Adrenal gland (tissue), 19 donors: ENCODE measurements at places on chromosomes 2 and 18. TPM values are rescaled to one million over a fixed set of nuclear protein-coding genes. Genes with fewer than 3 reads are reported as not detected.

CPO gene
- 0.74 TPM for total RNA-seq

TCF4 gene
- 117 TPM for total RNA-seq

COL5A2 gene
- 11.5 TPM for total RNA-seq

B3GNT2 gene
- total RNA-seq, result 18.4 TPM

ADD2 gene
- not detected for total RNA-seq

REG1B gene
- total RNA-seq, result not detected

ZEB2 gene
- 140 TPM for total RNA-seq

SERPINB11 gene
- not detected for total RNA-seq

SCN3A gene
- 1.2 TPM for total RNA-seq

TRPM8 gene
- total RNA-seq, result not detected

CCDC150 gene
- 0.55 TPM for total RNA-seq

CFAP53 gene
- total RNA-seq, result 0.69 TPM

LOXL3 gene
- total RNA-seq, result 13.4 TPM

DNA sequence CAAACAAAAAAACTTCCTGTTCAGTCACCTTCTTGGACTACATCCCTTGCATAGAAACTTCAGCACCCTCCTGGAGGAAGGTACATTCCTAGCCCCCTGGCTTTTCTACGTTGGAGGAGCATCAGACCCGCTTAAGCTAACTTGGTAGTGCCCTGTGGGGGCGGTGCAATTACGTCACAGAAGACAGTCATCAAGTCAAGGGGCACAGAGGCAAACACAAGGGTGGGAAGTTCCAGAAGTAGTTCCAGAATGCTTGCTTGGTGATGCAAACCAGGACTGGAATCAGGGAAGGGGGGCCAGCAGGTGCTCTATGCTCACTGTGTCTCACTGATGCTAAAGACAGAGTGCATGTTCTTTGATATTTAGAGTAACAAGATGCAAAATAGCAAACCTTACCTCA lies 15.2 kb upstream of the AGFG1 start:
- no peak for DNase-seq
- no peak overlapping the region for H3K27ac ChIP-seq
- H3K27me3 ChIP-seq, result no peaks in the 10 kb centered on the region
- no peak overlapping the region for H3K4me3 ChIP-seq
- H3K4me1 ChIP-seq, result peaks cover 13% of the 10 kb centered on the region
- no peaks in the 10 kb centered on the region for H3K36me3 ChIP-seq

- peaks cover 25% of the 10 kb centered on the region for H3K4me1 ChIP-seq
- H3K27me3 ChIP-seq, result no peaks in the 10 kb centered on the region
- DNase-seq, result peak; percentile 62
- no peak overlapping the region for H3K27ac ChIP-seq
- H3K36me3 ChIP-seq, result peaks cover 6% of the 10 kb centered on the region
- no peak overlapping the region for H3K4me3 ChIP-seq
Observed at GRCh38 chr2:238240757-238241711, 1.2 kb upstream of the HES6 start.

DNA sequence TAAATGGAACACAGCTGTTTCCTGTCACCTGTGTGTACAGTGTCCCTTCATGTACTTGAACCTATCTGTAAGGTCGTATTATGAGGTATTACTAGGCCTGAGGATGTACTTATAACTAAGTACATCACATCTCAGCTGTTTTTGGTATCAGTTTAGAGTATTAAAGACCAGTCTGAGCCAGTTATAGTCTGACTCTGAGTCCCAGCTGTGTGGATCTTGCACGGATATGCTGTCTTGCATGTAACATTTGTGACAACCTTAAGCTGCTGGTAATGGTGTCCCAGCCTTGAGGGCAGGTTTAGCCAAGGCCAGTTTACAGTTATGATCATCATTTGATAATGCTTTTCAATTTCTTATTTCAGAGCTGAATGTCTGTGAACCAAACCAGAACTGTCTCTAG lies 496.3 kb downstream of the SLC4A3 start:
- no peaks in the 10 kb centered on the region for H3K4me1 ChIP-seq
- DNase-seq, result no peak
- H3K27ac ChIP-seq, result no peak overlapping the region

DNA sequence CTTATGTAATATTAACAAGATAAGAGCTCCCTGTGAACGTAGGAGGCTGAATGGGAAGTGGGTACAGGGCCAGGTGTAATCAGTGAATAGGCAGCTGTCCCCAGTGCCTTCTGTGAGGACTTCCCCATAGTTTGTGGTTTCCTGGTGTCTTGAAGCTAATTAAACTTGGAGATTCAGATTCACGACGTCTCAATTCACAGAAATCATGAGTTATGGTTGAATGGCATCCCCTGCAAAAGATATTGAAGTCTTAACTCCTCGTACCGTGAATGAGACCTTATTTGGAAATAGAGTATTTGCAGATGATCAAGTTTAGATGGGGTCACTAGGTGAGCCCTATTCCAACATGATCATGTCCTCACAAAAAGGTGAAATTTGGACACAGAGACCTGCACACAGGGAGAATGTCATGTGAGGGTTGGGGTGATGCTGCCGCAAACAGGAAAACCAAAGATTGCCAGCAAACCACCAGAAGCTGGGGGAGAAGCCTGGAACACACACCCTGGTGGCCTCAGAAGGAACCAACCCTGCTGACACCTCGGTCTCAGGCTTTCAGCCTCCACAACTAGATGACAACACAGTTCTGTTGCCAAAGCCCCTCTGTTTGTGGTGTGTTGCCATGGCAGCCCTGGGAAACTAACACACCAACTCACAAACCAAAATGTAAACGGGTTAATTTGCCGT lies 13.2 kb downstream of the ARL4C start:
- H3K4me1 ChIP-seq, result no peaks in the 10 kb centered on the region
- no peaks in the 10 kb centered on the region for H3K27me3 ChIP-seq
- no peak overlapping the region for H3K4me3 ChIP-seq
- no peaks in the 10 kb centered on the region for H3K36me3 ChIP-seq
- DNase-seq, result no peak

- H3K4me3 ChIP-seq, result no peak overlapping the region
- no peak overlapping the region for H3K27ac ChIP-seq
- H3K4me1 ChIP-seq, result no peaks in the 10 kb centered on the region
- DNase-seq, result no peak
Observed at GRCh38 chr2:20016346-20016745, 3.9 kb upstream of the MATN3 start.

- H3K36me3 ChIP-seq, result no peaks in the 10 kb centered on the region
- H3K27me3 ChIP-seq, result peaks cover 3% of the 10 kb centered on the region
Observed at GRCh38 chr18:10899481-10899880, 249.9 kb downstream of the PIEZO2 start.

DNA sequence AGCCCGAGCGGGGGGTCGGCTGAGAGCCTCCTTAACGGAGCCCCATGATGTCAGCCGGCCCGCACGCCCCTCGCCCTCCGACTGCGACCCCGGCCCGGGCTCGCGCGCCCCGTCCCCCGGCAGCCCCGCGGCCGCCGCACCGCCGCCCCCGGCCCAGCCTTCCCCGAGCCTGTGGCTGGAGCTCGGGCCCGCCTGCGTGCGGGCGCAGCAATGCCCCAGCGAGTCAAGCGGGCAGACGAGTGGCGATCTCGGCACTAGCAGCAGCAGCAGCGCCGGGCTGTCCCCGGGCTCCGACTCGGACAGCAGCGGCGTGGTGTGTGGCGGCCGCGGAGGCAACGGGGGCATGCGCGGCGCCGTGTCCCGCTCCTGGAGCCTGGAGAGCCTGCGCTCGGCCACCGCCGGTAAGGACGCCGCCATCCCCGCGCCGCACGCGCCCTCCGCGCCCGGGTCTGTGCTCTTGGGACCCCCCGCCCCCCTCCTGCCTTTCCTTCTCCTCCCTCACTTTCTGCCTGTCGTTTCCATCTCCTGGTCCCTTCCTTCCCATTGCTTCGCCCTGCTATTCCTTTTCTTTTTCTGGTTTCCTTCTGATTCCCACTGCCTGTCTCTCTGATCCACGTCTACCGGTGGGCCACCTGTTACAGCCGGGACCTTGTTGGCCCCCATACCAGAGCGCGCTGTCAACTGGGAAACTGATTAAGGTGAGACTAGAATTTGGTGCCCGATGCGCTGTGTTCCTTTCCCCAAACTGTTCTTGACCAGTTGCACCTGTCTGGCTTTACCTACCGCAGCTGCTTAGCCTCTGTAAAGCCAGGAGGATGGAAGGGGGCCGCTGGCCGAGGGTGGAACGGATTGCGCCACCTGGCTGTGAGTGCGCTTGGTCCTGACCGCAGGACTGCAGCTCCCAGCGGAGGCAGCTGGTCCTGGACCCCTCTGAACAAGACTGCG lies 127.4 kb downstream of the ARHGEF4 start:
- H3K27me3 ChIP-seq, result peaks cover 7% of the 10 kb centered on the region
- no peak for DNase-seq
- H3K4me1 ChIP-seq, result peaks cover 5% of the 10 kb centered on the region
- H3K27ac ChIP-seq, result no peak overlapping the region

- no peak overlapping the region for H3K27ac ChIP-seq
- H3K4me1 ChIP-seq, result no peaks in the 10 kb centered on the region
- H3K27me3 ChIP-seq, result no peaks in the 10 kb centered on the region
- DNase-seq, result no peak
- no peaks in the 10 kb centered on the region for H3K36me3 ChIP-seq
Observed at GRCh38 chr2:141439524-141439923, 691.3 kb downstream of the LRP1B start.

DNA sequence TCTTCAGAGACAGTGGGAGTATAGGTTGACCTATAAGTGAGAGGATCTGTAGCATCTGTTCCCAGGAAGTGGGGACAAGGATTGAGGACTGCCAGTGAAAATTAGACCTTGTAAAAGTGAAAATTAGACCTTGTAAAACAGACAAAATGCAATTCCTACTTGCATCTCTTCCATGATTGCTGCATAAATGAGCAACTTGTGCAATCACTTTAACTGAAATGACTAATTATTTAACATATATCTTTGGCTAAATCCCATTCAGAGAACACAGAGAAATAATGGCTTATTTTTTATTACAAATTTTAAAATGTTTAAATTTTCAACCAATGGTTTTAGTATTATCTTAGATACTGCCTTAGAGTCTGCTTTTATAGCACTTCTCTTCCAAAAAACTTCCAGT lies 67.2 kb upstream of the NABP1 start:
- H3K27me3 ChIP-seq, result no peaks in the 10 kb centered on the region
- H3K27ac ChIP-seq, result no peak overlapping the region
- H3K4me1 ChIP-seq, result no peaks in the 10 kb centered on the region
- no peak overlapping the region for H3K4me3 ChIP-seq

GRCh38 chr2:117835990-117836760 lies 21.7 kb downstream of the DDX18 start:
- H3K27me3 ChIP-seq, result no peaks in the 10 kb centered on the region
- peak; percentile 90 for DNase-seq
- no peak overlapping the region for H3K4me3 ChIP-seq
- H3K27ac ChIP-seq, result peak overlapping the region; percentile 67
- no peaks in the 10 kb centered on the region for H3K4me1 ChIP-seq

- H3K4me1 ChIP-seq, result no peaks in the 10 kb centered on the region
- no peaks in the 10 kb centered on the region for H3K36me3 ChIP-seq
- DNase-seq, result no peak
Observed at GRCh38 chr2:51291762-51292551, 260.0 kb upstream of the NRXN1 start.

DNA sequence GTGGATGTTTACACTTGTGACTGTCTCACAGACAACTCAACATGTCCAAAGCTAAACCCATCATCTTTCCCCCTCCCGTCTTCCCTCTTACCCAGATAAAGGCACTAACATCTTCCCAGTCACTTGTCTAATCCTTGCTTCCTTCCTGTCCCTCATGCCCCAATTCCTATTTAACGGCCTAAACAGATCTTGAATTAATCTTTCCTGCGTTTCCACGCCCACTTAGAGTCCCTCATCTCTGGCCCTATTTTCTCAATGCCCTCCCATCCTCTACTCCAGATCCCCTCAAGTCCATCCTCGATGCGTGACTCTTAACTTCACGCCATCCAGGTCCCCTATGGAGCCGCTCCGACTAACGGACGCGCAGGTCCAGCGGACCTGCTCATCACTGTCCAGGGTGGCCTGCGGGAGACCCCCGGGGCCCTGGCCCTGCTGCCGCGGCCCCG lies 682 bp upstream of the SCLY start:
- no peak for DNase-seq
- no peaks in the 10 kb centered on the region for H3K4me1 ChIP-seq
- no peaks in the 10 kb centered on the region for H3K27me3 ChIP-seq
- H3K36me3 ChIP-seq, result no peaks in the 10 kb centered on the region

DNA sequence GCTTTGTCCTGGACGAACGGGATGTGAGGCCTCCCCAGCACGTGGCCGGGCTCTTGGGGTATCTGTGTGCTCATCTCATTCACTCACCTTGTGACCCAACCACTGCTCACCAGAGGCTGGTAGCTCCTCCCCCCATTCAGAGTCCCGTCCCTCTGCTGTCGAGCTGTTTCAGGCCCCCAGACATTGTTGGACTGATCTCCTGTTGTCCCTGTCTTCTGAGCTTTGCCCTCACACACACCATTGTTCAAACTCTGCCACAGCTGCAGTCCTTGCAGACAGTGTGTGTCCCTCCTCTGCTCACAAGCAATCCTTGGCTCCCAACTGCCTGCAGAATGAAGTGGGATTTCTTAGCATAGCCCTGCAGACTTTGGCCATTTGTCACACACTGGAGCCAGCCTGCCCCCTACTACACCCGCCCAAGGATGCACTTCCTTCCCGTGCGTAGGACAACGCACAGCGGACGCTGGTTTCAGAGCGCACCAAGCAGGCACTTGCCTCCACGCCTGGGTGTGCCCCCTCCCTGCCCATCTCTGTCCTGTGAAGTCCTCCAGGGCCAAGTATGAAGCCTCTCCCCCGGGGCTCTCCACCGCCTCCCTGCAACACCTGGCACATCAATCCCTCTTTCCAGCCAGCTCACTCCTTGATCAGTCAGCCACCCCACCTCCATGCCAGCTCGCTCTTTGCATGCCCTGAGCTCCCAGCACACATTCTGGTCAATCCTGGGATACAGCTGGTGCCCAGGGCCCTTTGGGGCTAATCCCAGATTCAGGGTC lies 16.5 kb upstream of the PRLH start:
- H3K4me1 ChIP-seq, result no peaks in the 10 kb centered on the region
- DNase-seq, result no peak
- no peak overlapping the region for H3K4me3 ChIP-seq
- no peaks in the 10 kb centered on the region for H3K36me3 ChIP-seq
- no peak overlapping the region for H3K27ac ChIP-seq

GRCh38 chr2:64639691-64640090 lies 14.0 kb downstream of the SERTAD2 start:
- H3K27ac ChIP-seq, result peak overlapping the region; percentile 49
- peaks cover 27% of the 10 kb centered on the region for H3K4me1 ChIP-seq
- H3K36me3 ChIP-seq, result peaks cover 11% of the 10 kb centered on the region
- H3K4me3 ChIP-seq, result no peak overlapping the region
- no peak for DNase-seq

- no peaks in the 10 kb centered on the region for H3K4me1 ChIP-seq
- no peak for DNase-seq
- H3K27me3 ChIP-seq, result no peaks in the 10 kb centered on the region
Observed at GRCh38 chr2:204486805-204487204, 58.5 kb upstream of the PARD3B start.

GRCh38 chr2:229689307-229689839 lies 25.0 kb downstream of the DNER start:
- no peak for DNase-seq
- no peak overlapping the region for H3K4me3 ChIP-seq
- no peak overlapping the region for H3K27ac ChIP-seq
- H3K27me3 ChIP-seq, result no peaks in the 10 kb centered on the region
